Trophoblast cell (in vitro differentiated cells and primary cell): ENCODE measurements at places on chromosomes 5 and 9.
A peak's percentile ranks its signal among the peaks of the same experiment; 100 is the strongest.

DNA sequence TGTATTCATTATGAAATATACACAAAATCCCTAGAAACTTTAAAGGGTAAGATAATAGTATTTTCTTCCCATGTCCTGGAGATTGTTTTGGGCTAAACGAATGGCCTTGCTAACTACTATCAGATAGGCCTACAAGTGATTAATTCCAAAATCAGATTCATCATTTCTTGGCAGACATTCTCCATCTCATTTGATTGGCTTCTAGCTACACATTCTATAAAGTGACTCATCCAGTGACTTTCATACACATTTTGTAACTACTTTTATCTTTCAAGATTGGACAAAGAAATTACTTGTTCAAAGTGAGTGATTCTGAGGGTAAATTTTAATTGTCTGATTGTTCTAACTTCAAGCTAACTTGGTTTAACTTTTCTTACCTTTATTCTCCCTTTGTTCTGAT is 93.3 kb downstream of the RAPGEF6 start:
- DNase-seq: no peak

- no peak for DNase-seq
These were observed 3.5 kb upstream of the SUSD3 start for GRCh38 chr9:93054758-93055704.

DNA sequence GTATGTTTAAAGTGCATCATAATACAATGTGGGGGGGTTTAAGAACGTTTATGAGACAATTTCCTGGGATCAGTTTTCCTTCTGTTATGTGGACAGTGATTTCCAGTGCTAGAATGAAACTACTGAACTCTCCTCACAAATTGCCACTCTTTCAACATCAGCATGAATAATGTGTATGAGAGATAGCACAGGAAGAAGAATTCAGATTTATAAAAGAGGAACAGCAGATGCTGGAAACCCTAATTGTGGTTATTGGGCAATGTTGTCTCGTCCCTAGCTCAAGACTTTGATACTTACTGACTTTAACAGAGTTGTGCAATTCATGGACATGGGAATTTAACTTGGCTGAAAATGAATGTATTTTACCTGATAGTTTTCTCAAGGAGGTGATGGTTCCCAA is 410.8 kb upstream of the MEF2C start:
- peak; percentile 35 for DNase-seq

DNA sequence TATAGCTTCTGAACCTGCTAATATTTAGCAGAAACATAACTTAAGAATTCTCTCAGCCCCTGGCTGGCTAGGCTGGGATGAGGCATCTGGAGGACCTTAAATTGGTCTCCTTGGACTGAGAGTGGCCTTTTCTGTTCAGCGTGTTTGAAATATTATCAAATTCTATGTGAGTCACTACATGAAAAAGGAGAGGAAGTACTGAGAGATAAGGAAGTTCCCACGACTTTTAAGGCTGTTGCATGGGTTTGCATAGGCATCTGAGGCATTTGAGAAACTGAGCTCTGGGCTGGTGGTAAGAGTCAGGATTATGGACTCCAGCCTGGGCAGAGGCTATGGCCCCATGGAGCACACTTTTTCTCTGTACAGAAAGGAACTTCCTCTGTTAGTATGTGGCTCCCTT is 816.2 kb upstream of the GRAMD2B start:
- DNase-seq: no peak

GRCh38 chr9:8804613-8805012 is 1005.0 kb upstream of the DMAC1 start:
- no peak for DNase-seq

- peak; percentile 53 for DNase-seq
These were observed at the start of gene TRPM6 for GRCh38 chr9:74887041-74887980. Gene TRPM6 (minus strand): TSS chr9:74887921. CDS start chr9:74887856, 65 bp downstream.

- no peak for DNase-seq
These were observed 191.3 kb downstream of the DENND1A start for GRCh38 chr9:123738648-123739047.

DNA sequence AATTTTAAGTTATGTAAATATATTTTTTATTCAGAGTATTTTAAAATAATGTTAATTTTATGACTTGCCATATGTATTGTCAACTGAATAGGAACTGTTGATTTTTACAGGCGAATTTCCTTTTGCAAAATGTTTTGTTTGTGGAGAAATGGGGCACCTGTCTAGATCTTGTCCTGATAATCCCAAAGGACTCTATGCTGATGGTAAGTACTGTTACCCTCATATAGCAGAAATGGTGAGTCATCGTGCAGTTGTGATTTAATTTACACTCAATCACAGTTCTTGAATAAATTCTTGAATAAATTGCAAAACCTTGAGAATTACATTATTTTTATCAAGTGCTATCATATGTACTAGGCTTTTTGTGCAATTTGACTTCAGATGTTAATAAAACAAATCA is 7.4 kb downstream of the ZCCHC9 start:
- no peak for DNase-seq

DNA sequence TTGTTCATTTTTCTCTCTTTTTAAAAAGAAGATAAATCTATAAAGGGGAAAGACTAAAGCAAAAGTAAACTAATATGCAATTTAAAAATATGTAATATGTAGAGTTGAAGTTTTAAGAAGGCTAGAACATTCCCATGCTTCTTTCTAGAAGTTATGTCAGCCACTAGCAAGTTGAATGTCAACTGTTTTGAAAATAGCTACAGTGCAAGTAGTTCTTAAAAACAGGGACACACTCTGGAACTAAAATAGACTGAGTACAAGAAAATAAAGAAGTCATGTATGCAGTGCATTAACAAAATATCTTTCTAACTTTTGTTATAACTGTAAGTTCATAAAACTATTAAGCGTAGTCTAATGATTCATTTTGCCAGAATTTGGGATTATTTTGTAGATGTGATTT is 7.9 kb downstream of the TMEM38B start:
- no peak for DNase-seq

DNA sequence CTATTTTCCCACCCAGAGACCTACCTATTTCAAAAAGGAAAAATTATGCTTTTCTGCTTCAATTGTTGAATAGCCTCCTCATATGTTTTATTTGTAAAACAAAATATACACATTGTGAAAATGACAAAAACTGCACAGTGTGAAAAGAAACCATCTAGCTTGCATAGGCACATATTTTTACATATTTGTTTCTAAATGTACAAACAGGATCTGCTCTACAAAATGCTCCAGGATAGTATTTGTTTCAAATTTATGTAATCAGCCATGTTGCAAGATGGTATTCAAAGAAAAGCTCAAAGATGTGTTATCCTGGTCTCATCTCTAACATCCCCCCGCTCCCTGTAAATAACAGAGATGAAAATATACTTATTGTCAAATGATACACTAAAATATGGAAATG is 366.1 kb upstream of the MPDZ start:
- no peak for DNase-seq

- DNase-seq: no peak
These were observed 7.4 kb downstream of the SLC36A2 start for GRCh38 chr5:151340004-151340403.

DNA sequence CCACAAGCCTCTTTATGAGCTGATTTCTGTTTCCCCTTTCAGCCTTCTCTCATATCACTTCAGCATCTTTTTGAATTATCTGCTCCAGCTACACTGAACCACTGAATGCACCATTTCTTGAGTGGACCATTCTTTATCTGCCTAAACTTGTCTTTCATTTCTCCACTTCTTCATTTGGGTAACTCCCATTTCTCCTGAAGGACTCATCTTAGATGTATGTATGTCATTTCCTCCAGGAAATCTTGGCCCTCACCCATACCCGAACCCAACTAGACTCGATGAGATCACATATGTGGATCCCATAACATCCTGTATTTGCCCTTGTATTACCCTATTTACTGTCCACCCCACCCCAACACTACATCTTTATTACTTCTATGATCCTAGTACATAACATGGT is 249.8 kb downstream of the KIF4B start:
- DNase-seq: no peak

GRCh38 chr9:129259375-129259774 is 81.3 kb upstream of the IER5L start:
- no peak for DNase-seq

GRCh38 chr5:69504036-69504435 is 11.4 kb downstream of the OCLN start:
- DNase-seq: no peak

GRCh38 chr5:127820910-127821553 is 117.8 kb downstream of the CCDC192 start:
- DNase-seq: no peak

GRCh38 chr9:122212473-122213004 is 16.2 kb downstream of the LHX6 start:
- no peak for DNase-seq

DNA sequence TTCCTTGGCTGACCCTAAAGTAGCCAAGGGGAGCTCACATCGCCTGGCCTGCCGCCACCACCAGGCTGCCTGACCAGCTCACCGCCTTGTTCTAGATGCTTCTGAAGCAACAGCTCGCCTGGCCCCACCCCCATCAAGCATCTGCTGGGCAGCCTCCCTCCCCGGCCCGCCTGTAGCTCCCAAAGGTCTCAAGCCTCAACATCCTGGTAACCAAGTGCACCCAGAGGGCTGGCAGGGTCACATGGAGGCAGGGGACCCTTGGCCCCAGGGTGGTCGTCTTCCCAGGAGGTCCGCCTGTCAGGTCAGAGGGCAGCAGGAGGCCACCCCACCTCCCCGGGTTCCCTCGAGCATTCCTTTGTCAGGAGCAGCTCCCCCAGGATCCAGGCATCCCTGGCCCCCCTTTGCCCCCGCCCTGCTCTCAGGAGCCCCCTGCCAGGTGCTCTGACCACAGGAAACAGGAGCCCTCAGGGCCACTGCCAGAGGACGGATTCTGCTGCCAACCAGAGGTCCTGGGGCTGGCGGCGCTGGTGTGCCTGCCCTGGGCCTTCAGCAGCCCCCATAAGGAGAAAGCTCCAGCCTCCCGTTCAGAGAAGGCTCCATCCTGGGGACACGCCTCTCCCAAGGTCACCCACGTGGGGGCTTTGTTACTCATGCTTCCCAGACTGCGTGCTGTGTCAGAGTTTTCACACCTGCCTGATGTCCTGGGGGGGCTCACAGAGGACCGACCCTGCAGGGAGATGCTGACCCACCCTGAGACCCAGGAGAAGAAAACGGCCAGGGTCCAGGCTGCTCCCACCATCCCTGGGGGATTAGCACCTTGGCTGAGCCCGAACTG is 3.5 kb upstream of the LRRC14B start:
- DNase-seq: no peak

DNA sequence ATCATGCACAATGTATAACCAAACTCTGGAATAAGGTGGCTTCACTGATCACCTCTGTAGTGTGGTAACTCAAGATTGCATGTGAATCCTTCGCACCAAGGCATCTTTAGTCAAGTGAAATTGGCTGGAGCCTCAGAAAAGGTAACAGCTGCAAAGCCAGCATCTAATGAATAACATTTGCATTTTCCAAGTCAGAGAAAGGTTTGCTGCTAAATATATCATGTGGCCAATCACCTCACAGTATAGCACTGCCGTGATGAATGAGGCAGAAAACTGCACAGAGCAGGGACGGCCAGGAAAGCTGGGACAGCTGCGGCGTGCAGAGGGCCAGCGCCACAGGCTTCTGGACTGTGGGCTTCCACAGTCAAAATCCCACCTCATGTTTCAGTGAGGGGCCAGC is 18.5 kb downstream of the MRPS27 start:
- no peak for DNase-seq

GRCh38 chr5:135027697-135028615 is 6.1 kb downstream of the PITX1 start:
- DNase-seq: no peak

GRCh38 chr5:89756955-89757354 is 652.6 kb downstream of the CETN3 start:
- DNase-seq: no peak

- no peak for DNase-seq
These were observed 33.8 kb upstream of the ALDH1A1 start for GRCh38 chr9:72986522-72987116.

DNA sequence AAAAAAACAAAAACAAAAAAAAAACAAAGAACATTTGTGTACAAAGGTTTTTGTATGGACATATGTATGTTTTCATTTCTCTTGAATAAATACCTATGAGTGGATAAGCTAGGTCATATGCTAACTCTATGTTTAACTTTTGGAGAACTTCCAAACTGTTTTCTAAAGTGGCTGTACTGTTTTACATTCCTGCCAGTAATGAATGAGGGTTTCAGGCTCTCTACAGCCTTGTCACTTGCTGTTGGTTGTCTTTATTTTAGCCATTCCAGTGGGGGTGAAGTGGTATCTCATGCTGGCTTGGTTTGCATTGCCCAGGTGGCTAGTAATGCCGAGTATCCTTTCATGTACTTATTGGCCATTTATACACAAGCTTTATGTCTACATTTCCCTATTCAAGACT is 9.1 kb upstream of the TRIO start:
- no peak for DNase-seq

GRCh38 chr9:4099976-4100735 is 199.7 kb downstream of the GLIS3 start:
- peak; percentile 64 for DNase-seq

- peak; percentile 10 for DNase-seq
These were observed 9.8 kb upstream of the OLFM1 start for GRCh38 chr9:135077497-135078200.

DNA sequence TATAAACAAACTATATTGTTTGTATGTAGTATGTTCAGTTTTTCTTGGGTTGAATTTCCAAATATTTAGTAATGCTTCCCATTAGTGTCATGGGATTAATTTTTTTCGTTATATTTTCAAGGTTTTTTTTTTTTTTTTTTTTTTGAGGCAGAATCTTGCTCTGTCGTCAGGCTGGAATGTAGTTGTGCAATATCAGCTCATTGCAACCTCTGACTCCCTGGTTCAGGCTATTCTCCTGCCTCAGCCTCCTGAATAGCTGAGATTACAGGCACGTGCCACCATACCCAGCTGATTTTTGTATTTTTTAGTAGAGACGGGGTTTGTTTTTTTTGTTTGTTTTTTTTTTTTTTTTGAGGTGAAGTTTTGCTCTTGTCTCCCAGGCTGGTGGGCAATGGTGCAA is 10.6 kb downstream of the DDX46 start:
- peak; percentile 82 for DNase-seq

- no peak for DNase-seq
These were observed 73.1 kb downstream of the DIRAS2 start for GRCh38 chr9:90569511-90569910.

- no peak for DNase-seq
These were observed 76.4 kb upstream of the ARAP3 start for GRCh38 chr5:141758310-141758998.

DNA sequence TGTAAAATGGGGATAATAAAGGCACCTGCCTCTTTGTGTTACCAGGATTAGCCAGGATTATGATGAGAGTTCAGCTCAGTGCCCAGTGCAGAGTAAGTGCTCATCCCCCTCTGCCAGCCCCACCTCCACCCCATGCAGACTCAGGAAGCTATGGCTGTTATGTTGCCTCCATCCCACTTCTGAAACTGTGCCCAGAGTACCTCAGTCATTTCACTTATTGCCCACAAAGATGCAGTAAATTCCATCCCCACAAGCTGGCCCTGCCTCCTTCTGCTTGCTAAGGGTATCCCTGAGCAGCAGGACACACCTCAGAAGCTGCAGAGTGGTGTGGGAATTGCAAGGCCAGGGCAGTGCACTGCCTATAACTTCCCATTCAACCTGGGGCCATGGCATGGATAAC is 415.1 kb downstream of the SPOCK1 start:
- DNase-seq: no peak
